ENCODE measurements at places on chromosomes 2 and 18.

DNA sequence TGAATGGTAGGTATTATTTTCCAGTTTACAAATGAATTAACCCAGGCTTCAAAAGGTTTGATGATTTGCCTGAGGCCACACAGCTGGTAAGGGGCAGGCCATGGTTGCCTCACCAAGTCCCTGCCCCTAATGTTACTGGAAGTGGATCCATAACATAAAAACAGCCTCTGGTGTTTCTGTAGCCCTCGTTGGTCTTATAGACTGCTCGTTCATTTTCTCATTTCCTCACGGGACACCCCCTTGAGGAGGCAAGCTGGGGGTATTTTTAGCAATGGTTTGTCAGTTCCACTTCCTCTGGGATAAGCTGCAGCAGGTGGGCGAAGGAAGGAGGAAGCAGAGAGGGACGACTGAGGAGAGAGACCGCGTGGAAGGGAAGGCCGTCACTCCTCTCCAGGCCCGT, 32.9 kb upstream of the NDUFV2 start:
- no peak for DNase-seq

DNA sequence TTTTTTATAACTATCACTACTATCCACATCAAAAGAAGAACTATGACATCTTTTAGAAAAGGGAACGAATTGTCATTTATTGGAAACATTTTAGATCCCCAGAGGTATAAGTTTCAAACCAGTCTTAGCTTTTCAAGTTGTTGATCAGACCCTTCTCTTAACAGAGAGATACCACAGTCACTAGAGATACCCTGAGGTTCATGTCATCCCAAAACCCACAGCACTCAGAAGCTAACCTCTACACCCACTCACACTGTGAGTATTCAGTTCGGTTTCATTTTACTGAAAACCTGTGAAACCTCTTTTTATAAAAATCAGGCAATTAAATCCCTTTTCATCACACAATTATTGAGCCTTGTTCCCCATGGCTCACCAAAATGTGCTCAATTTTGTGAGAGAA, 156.2 kb downstream of the DTNA start:
- DNase-seq: no peak

GRCh38 chr2:67854798-67855197, 208.0 kb downstream of the C1D start:
- no peak for DNase-seq

DNA sequence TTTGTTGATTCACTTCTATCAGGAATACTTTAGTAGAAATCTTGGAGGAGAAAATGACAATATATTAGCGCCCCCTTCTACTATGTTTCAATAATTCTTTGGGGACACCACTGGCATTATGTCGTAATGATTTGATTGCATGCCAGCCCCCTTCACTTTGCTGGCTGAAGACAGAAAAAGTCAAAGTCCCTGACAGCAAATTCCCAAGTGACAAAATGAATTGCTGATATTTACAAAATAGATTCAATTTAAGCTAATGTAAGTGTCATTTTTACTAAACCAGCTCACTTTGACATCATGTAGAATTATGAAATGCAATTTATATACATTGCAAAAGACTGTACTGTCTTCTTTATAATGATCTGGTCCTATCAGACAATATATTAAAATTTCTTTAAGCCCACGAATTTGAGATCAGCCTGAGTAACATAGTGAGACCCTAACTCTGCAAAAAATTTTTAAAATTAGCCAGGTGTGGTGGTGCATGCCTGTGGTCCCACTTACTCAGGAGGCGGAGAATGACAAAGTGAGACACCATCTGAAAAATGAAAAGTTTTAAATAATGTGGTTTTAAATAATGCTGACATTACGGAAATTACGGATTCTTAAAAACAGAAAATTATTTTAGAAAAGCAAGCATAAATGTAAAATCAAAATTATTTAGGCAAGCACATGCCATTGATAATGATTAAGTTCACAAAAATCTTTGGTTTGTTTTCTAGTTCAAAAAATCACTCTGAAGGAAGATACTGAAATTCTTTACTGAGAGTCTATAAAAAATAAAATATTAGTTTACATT, 520.1 kb upstream of the PKDCC start:
- no peak for DNase-seq

- DNase-seq: no peak
Measured at GRCh38 chr18:2625217-2625616, 30.3 kb upstream of the SMCHD1 start.

GRCh38 chr2:2913601-2914120, 464.0 kb downstream of the EIPR1 start:
- DNase-seq: no peak

- no peak for DNase-seq
Measured at GRCh38 chr2:132392221-132392620, 24.4 kb upstream of the GPR39 start.

GRCh38 chr2:223625652-223626051, 23.5 kb upstream of the SCG2 start:
- DNase-seq: no peak

DNA sequence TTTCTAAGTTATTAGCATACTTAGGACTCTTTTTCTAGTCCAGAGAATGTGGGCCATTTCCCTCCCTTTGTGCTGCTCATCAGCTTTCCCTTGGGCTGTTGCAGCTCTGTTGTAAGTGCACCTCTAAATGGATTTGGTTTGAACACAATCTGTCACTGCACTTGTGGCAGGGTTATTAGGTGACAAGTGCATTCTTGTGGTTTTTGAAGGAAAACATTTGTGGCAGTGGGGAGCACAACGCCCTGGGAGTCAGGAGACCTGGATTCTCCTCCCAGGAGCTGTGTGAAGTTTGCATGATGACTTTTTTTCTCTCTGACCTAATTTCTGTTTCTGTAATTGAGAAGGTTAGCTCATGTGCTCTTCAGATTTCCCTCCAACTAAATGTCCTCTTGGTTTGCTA, 630.9 kb upstream of the FAM98A start:
- no peak for DNase-seq

DNA sequence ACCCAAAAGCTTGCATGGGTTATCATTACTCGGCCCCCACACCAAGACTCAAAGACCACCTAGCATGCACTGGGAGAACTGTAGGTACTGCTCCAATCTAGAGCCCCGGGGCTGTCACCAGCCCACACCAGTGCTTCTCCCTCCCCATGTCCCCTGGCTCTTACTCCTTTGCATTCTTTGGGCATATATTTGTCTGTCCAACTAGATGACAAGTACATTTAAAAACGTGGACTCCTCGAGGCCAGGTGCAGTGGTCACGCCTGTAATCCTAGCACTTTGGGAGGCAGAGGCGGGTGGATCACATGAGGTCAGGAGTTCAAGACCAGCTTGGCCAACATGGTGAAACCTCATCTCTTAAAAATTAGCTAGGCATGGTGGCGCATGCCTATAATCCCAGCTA, 7.8 kb downstream of the AFG3L2 start:
- DNase-seq: no peak

DNA sequence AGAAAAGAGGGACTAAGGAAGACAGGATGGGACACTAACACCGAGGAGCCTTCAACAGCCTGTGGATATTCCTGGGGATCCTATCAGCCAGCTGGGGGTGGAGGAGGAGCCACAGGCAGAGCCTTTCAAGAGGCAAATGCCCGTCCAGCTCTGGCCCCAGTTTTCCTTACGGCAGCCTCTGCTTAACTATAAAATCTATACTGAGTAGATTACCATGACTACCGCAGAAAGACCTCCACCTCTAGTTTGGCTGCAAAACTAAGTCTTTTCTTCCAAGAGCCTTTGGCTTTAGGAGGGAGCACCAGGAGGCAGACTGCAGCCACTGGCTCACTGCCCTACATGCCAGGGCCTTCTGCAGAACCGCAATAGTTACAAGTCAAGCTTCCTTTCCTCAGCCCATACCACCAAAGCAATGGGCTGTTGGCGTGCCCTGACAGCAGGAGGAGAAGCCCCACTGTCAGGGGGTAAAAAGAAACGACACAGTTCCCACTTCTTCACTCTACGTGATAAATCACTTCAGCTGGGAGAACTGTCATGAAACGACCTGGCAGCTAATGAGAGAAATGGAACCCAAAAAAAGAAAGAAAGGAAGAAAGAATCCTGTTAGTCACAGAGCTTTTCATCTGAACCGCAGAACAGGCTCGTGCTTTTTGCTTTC, 25.1 kb upstream of the CREB1 start:
- DNase-seq: no peak

DNA sequence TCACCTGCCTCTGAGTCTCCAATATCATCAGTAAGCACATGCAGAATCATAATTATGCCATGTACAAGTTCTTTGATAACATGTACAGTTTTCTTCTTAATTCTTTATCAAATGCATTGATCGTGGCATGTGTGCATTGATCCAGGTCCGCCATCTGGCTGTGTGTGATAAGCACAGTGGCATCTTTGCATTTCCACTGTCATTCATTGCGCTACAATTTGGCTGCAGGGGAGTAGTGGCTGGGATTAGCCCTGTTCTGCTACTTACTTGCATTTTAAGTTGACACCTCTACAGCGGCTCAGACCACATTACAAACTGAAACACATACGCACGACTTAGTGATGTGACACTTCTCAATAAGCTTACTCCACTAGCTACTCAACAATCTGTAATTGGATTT, 83.6 kb upstream of the OTX1 start:
- DNase-seq: no peak

DNA sequence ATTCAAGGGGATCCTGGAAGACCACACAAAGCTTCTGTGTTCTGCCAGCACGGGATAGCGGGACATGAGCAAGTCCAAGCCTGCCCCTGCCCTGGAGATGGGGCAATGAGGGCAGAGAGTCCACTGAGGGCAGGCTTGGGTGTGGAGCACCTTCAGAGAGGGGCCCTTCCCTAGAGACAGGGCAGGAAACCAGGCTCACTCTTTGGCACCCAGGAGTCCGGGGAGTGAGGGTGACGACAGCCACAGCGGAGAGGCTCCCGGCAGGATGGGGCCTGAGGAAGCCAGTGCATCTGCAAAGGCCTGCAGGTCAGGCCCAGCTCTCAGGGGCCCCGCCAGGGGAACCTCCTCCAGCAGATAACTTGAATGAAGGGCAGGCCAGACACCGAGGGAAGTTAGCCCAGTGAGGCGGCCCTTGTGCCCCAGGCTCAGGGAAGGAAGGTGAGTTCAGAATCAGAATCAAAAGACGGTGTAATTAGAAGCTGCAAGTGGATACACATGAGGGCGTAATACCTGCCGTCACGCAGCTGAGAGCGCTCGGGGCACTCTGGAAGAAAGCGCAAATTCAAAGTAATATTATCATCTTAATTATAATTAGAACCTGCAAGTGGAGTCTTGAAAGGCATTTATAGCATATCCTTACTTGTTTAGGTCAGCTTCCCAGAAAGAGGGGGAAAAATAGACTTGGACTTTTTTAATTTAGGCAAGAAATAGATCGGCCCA, 142.6 kb upstream of the LGALSL start:
- no peak for DNase-seq

DNA sequence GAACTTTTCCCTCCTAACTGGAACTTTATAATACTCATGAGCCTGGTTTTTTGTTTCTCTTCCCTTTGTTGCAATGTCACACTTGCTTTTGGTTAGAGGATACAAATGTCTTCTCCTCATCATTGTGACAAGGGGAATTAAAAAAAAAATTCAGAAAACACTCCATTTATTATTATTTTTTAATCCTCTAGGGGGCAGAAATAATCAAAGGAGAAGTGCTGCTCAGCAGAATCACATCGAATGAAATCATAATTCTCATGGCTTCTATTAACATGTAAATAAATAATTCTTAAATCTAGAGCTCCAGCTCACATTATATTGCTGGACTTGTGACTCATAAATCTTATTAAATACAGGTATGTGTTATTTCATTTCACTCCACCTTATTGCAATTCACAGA, 273.8 kb downstream of the TRIB2 start:
- no peak for DNase-seq

DNA sequence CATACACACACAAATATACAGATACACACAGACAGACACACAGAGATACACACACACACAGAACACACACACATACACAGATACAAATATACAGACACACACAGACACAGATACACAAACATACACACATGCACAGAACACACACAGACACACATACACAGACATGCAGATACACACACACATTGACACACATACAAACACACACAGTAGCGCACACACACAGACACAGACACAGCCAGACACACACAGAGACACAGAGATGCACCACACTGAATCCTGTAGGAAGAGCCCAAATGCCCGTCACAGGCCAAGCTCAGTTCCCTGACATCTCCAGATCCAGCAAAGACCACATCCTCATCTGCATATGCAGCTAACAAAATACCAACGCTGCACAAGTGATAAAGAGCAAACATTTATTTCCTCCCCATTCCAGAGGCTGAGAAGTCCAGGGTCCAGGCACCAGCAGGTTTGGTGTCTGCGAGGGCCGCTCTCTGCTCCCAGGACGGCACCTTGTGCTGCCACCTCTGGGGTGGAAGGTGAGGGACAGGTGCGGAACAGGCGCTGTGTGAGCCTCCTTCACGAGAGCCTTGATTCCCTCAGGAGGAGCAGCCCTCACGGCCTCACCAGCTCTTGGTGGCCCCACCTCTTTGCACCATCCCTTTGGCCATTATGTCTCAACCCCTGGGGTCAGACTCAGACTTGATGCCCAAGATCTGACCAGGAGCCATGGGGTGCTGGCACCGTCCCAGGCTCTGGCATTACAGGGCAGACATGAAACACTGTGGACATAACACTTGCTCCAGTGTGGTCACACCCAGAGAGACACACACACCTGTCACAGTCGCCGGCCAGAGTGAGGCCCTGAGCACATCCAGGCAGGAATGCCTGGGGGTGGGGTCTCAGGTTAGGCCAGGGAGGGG, 108.7 kb downstream of the NDUFA10 start:
- no peak for DNase-seq

GRCh38 chr2:171557363-171557762, 35.1 kb downstream of the CYBRD1 start:
- DNase-seq: no peak

- no peak for DNase-seq
Measured at GRCh38 chr2:156229724-156230362, 102.7 kb downstream of the NR4A2 start.

DNA sequence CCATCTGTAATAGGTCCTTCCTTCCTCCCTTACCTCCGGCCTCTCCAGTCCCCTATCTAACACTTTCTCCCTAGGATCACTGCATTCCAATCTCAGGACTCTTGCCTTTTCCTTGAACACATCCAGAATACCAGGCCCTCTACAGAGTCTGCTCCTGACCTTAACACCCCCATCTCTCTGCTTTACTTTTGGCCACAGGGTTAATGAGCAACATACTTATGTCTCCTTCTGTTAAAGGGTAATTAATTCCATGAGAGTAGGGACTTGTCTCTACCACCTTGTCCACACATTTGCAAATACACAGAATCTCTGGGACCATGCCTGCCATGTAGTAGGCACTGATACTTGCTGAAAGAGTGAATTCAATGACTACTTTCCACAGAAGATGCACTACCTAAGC, 94.9 kb downstream of the COBLL1 start:
- no peak for DNase-seq
